ENCODE measurements at places on chromosomes 16 and 17.
A peak's percentile ranks its signal among the peaks of the same experiment; 100 is the strongest.

GRCh38 chr17:80773243-80773991, 218.2 kb upstream of the CHMP6 start:
- DNase-seq = peak; percentile 32

DNA sequence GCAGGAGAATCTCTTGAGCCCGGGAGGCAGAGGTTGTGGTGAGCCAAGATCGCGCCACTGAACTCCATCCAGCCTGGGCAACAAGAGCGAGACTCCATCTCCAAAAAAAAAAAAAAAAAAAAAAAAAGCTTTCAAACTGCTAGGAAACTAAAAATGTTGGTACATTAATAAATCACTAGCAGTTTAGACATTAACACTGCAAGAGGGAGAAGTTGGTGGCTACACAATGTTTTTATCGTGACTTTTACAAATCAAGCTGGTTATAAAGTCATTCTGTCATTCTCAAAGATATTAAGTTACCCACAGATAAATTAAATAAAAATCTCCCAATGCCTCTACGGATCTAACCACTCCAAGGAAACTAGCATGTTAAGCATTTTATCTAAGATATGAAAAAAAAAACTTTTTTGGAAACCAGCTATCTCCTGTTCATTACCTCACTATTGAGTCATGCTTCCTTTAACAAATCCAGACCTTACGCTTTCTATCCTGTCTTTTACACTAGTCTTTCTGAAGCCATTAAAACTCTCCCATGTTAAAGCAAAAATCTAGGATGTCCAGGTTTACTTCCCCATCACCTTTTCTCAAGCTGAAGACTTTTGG, 85.9 kb upstream of the SMURF2 start:
- no peak for DNase-seq

DNA sequence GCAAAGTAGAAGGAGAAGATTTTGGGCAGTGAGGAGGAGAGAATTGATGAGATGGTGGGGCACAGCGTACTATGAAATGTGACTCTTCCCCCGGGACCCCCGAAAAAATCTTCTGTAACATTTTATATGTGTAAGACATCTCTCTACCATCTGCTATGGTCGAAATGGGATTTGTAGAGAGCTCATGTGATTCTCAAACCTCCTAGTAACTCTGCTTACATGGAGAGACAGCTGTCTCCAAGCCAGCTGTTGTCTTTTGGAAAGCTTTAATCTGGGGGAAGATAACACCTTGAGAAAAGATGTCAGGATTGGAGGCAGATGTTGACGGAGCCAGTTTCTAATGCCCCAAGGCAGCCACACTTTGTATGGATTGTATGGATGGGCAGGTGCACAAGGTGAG, 94.1 kb downstream of the PRKCB start:
- DNase-seq = no peak

DNA sequence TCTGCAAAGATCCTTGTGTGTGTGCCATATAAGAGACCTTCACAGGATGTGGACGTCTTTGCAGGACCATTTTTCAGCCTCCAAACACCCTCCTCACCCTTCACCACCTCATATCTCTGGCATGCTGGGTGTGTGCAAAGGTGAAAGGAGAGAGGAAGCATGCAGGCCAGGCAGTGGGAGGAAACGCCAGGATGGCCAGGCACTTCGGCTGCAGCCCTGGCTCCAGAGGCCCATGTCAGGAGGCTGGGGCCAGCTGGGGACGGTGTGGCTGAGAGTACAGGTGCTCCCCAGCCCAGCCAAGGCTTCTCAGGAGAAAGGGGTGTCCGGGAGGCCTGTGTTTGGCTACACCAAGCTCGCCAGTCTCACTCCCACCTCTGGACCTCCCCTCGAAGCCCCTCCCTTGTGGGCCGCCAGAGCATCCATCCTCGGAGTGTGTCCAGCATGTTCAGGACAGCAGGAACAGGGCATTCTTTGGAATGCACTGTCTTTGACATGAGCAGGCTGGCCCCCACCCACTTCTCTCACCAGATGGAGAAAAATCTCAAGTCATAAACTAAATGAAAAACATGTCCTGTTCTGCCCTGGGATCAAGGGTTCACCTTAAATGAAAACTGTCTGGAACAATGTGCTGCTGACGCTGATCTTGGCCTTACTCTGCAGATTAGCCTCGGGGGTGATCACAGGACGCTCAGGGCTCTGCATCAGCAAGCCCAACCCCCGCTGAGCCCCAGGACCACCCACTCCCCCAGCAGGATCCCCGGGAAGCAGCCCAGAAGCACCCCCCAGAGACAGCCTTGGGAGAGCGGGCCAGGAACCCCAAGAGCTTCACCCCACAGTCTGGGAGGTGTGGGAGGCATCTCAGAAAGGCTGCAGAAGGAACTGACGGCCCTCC, 15.9 kb downstream of the PEMT start:
- no peak for DNase-seq

DNA sequence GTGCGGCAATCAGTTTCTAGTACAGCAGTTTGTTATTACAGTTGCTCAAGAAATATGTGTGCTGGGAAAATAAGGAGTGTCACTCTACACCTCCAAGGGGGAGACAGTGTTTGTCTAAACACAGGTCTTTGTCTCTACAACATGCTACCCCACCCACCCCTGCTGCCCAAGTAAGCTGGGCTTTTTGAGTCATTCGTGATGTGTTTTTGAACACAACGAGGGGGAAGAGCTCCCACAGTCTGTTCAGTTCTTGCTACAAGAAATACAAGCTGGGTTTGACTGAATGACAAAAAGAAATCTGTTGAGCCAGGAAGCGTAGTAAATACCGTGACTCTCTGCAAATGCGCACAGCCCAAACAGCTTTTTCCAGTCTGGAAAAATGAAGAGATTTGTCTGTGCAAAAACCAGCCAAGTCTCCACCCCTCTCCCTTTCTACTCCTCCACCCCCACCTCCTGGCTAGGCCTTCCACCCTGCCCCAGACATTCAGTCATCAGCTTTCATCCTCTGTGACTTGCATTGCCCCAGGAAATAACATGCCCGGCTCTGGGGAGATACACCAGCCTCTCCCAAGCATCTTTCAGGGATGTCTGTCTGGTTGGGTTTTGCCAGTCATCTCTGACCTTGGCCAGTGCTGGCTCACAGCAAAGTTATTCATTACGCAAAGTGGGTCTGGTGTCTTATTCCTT, 25.7 kb downstream of the CHD9 start:
- DNase-seq = no peak

DNA sequence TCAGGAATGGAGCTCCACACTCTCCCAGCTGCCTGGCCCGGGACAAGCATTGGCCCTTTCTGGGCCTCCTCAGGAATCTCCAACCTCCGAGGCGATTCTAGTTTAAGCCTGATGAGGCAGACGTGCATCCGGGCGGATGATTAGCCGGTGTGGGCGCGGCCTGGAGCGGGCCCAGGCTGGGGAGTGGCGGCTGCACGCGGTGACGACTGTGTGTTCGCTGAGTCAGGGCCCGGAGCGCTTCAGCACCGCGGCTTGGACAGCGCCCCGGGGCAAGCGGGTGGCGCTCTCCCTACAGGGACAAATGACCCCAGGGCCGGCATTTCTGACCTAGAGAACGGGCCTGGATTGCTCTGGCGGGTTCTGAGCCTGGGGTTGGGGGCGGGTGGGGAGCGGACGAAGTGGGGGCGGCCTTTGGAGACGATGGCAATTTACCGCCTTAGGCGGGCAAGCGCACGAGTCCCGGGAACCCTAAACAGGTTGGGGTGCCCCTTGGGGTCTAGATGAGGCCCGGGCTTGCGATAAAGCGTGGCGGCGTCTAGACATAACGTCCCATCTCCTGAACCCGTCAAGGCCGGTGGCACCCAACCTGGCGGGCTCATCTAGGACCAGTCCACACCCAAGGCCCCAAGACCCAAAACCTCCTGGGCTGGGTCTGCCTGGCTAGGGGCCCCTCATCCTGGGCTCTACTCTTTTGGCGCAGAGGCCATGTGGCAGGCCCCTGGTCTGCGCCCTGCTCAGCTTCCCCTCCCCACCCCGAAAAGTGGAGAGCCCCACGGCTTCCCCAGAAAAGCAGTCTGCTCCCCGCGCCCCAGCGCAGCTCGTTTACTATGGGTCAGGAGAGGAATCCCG, 22.3 kb upstream of the ZNHIT3 start:
- DNase-seq = no peak

GRCh38 chr16:58661199-58661830, 23.3 kb downstream of the SLC38A7 start:
- DNase-seq = no peak

- DNase-seq = no peak
Observed at GRCh38 chr17:47701608-47702007, 7.6 kb downstream of the TBKBP1 start.

DNA sequence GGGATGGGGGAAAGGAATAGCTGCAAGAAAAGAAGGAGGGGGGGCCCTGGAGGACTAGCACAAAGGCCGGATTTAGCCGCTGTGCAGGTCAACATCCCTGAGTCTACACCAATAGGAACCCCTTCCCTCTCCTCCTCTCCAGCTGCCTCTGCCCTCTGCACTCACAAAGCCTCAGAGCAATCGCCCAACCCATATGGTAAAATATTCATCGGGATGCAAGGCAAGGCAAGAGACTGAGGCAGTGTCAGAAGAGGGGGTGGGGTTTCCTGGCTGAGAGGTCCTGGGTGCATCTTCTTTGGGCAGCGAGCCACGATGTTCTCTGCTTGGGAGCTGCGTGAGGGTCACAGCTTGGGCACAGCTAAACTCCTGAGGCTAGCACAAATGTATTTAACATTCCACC, 115.5 kb upstream of the NLRP1 start:
- DNase-seq = no peak

DNA sequence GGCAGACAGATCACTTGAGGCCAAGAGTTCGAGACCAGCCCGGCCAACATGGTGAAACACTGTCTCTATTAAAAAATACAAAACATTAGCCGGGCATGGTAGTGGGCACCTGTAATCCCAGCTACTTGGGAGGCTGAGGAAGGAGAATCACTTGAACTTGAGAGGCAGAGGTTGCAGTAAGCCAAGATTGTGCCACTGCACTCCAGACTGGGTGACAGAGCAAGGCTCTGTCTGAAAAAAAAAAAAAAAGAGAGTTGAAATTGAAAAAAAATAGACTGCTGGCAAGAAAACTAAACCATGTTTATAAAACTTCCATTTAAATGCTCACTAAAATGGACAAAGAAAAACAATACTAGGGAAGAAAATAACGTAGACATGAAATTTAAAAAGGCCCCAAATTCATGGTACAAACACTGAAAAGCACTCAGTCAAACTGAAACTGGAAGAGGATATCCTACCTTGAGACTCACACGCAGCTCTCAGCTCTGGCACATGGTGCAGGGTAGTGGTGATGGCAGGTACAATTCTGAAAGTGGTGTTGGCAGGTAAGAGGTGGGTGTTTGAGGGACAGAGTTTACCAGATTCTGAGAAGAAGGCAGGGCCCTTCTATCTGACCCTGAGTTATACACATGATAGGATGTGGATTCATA, 19.3 kb downstream of the CNTROB start:
- DNase-seq = no peak

DNA sequence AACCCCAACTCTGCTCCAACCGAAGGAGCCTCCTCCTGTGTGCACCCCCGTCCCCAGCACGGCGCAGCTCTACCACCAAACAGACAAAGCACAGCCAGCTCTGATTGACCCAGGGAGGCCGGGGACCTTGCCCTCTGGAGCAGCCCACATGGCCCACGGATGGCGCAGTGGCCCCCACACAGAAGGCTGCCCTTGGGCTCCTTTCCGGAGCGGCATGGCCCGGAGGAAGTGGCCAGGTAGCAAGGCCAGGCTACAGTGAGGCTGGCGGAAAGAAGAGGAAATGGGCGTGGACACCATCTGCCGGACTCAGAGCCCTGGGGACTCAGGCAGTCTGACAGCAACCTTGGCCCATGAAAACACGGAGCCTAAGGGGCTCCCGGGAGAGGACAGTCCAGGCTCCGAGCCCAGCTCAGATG, 19.9 kb upstream of the ZC3H18 start:
- DNase-seq = no peak

- no peak for DNase-seq
Observed at GRCh38 chr17:48373130-48373830, 56.7 kb downstream of the SKAP1 start.

GRCh38 chr17:64533784-64534183, 27.0 kb downstream of the CEP95 start:
- no peak for DNase-seq

DNA sequence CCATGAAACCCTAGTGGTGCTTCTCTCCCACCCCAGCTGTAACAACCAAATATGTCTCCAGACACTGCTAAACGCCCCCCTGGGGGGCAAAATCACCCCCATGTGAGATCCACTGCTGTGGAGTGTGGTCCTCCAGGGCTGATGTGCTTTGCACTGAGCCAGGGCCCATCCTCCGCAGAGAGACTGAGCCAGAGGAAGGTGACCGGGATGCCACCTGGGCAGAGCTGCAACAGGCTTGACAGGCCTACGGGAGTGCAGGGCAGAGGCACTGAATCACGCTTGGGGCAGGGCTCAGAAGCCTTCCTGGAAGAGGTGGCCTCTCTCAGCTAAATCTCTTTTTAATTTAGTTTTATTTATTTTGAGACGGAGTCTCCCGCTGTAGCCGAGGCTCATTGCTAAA, 4.4 kb downstream of the GJD3 start:
- no peak for DNase-seq

- no peak for DNase-seq
Observed at GRCh38 chr16:1323296-1324239, 9.9 kb upstream of the BAIAP3 start.

DNA sequence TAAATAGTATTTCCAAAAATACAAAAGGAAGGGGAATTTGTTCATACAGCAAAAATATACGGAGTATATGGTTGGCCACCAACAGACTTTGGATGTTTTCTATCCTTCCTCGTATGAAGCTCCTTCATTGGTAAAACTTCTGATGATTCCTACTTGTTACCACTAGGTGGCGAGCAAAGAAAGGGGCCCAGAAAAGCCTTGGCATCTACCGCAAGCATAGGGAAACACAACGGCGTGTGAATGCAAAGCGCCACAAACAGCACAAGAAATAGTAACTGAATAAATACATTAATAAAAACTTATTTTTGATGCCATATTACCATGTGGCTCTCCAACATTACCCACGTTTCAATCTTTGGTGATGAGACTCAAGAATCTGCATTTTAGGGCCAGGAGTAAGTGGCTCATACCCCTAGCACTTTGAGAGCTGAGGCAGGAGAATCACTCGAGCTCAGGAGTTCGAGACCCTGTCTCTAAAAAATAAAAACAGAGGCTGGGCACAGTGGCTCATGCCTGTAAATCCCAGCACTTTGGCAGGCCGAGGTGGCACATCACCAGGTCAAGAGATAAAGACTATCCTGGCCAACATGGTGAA, 34.5 kb downstream of the YWHAE start:
- peak; percentile 11 for DNase-seq

GRCh38 chr17:79789943-79790804, 6.7 kb downstream of the CBX8 start:
- DNase-seq = no peak

DNA sequence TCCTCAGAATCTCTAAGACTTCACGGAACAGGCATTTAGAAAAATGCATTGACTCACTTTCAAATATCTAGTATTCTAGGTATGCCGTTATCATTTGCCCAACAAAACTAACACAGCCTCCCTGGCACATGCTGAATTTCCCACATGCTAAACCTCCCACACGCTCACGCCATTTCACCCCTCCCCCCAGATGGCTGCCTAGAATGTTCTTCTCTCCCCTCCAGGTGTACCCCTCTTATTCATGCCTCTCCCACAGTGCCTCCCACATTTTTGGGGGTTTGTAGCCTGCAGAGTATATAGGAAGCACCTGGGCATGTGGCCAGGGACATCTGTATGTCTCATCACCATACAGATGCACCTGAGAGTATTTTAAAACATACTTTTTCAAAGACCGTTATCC, 38.2 kb upstream of the ICAM2 start:
- DNase-seq = no peak

Measured in NCI-H187 (cell line).